ENCODE measurements at places on chromosomes 11 and 22.

DNA sequence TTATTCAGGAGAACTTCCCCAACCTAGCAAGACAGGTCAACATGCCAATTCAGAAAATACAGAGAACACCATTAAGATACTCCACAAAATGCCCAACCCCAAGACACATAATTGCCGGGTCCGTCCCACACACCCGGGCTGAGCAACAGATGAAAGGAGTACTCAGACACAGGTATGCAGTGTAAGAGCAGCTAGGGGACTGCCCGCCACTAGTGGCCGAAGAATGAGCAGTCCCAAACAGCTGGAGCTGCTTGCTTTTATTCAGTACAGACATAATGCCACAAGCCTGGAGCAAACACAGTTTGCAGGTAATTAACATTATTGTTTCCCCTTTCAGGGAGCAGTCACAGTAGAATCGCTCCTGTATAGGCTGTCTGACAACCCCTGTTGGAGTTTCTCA, 364.6 kb downstream of the LUZP2 start:
- no peak for DNase-seq

- no peak for DNase-seq
These were observed 67.7 kb downstream of the ST3GAL4 start for GRCh38 chr11:126423154-126423553.

DNA sequence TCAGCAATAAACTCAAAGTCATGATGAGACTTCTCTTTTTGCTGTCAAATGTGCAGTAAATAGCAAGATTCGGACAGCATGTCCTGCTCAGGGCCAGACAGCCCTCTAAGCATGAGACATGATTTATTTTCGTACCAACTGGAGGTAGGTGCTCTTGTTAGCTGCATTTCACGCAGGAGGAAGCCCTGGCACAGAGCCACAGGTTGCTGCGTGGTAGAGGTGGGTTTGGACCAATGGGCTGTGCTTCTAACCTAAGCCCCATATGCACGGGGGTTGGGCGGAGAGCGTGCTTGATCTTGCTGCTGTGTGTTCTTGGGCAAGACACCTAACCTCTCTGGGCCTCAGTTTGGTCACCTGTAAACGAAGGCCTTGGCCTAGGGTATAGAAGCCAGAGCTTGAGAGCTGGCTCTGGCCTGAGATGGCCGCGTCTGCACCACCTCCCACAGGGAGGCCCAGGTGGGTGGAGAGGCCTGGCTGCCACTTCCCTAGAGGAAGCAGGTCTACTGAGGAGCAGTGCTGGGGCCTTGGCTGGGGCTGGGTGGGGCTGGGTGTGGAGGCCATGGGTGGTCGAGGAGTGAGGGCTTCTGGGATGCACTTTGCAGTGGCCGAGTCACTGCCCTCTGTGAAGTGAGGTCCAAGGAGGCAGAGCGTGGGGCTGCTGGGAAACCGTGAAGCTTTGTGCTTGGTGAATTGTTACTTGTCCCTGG, 38.5 kb upstream of the GRAMD4 start:
- no peak for DNase-seq

DNA sequence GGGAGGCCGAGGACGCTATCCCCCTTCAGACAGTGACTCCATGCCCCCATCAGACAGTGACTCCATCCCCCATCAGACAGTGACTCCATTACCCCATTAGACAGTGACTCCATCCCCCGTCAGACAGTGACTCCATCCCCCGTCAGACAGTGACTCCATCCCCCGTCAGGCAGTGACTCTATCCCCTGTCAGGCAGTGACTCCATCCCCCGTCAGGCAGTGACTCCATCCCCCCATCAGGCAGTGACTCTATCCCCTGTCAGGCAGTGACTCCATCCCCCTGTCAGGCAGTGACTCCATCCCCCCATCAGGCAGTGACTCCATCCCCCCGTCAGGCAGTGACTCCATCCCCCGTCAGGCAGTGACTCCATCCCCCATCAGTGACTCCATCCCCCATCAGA, 9.1 kb upstream of the TTLL8 start:
- DNase-seq: no peak

DNA sequence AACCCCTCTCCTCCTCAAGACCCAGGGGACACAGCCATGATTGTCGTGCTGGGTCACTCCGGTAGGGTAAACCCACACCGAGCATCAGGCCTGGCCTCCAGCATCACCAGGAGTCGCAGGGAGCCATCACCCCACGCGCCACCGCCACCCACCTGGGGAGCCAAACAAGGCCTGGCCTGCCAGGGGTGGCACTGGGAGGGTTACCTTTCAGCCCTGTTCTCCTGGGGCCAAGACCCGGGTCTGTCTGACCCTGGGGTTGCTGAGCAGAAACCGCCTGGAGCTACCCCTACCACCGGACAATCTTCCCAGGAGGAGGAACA, 39.3 kb upstream of the NNMT start:
- DNase-seq: no peak

Data from natural killer cell treated with Interleukin-12 subunit alpha and Interleukin-12 subunit beta and Interleukin-15 and Interleukin-18, amount 100 ng/mL, for 72 hours (primary cell).